Renal cortex interstitium (tissue), 15 donors: ENCODE measurements at places on chromosomes 5 and 9. TPM values are rescaled to one million over a fixed set of nuclear protein-coding genes. Genes with fewer than 3 reads are reported as not detected.
A peak's percentile ranks its signal among the peaks of the same experiment; 100 is the strongest.

ACER2 gene
- 9.5 TPM for polyA plus RNA-seq

B4GALT1 gene
- polyA plus RNA-seq: 154 TPM

DNA sequence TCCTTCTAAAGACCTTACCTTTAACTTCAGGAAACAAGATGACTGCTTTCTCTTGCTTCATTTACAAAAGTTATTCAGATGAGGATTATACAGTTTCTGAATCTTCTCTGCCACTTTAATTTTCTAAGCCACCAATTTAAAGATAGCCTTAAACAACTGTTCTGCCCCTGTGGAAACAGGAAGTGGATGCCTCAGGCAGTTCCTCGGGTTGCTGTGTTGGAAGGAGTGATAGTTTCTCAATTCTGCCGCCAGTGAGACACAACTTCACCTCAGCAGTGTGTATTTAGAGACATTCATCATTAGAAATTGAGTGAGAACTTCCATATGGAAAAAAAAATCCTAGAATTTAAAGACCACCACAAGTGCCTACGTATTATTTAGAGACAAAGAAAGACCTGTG lies 475.1 kb upstream of the WWC1 start:
- no peak for DNase-seq

RLN1 gene
- 0.82 TPM for polyA plus RNA-seq

GRCh38 chr9:100167915-100168654 lies 69.0 kb downstream of the INVS start:
- DNase-seq: no peak

- no peak for DNase-seq
Measured at GRCh38 chr9:133916159-133916541, 76.0 kb downstream of the VAV2 start.

DNA sequence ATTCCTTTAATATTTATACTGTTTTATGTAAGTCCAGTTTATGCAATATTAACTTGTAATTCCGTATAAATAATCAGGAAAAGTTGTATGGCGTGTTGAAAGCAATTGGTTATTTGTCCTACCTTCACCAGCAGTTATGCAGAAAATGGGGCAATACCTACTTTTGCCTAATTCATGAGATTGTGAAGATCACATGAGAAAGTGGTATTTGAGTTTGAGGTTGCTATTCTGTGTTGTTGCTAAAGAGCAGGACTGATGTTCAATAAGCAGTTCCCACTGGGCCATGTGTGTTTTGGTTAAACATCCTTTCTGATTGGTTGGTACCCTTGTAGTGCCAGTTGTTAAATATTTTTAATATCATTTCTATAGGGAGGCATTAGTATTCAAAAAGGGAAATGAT lies 3.2 kb downstream of the TGFBR1 start:
- DNase-seq: no peak

DNA sequence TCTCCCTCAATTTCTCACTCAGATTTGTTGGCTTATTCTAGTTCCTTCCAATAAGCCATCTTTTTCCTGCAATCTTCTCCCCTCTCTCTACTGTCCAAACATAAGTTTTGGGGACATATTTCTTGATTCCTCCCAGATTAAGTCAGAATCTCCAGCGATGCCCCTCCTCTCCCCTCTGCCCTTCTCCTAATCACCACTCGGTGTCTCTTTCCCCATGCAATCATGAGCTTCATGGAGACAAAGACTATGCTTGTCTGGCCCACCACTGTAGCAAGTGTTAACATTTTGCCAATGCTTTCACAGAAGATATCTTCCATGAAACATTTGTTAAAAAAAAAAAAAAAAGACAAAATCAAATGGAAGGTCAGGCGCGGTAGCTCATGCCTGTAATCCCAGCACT lies 42.4 kb downstream of the PDE6A start:
- DNase-seq: no peak

GRCh38 chr9:73065439-73065838 lies 86.2 kb upstream of the ANXA1 start:
- no peak for DNase-seq

SHLD3 gene
- 4.2 TPM for polyA plus RNA-seq

DNA sequence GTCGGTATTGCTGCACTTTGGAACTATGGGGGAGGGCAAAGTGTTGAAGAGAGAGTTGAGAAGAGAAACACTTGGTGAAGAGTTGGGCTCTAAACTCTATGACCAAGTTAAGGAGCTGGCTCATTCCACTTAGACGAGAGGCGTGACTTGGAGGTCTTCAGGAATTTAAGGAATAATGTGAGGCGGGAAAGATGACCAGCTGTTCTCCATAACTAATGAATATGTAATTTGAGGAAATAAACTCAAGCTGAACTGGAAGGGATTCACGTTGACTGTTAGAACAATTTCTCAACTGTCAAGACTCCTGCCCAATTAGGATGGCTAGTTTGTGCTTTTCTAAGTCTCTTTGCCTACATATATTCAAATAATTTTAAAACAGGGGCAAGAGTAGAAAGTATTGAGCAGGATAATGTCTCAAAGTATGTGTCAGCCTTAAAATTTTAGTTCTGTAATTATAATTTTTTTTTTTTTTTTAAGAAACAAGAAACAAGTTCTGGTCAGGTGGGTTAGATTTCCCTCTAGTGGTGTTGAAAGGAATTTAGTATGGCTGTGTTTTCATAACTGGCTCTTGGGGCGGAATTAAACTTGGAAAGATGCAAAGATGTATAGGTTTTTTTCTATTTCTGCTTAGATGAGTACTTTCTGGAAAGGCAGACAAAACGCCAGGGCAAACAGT lies 33.4 kb downstream of the TMEM252 start:
- peak; percentile 65 for DNase-seq

SPINK4 gene
- not detected for polyA plus RNA-seq

GRCh38 chr5:124057724-124058231 lies 545.8 kb downstream of the CSNK1G3 start:
- DNase-seq: no peak

IFNA13 gene
- not detected for polyA plus RNA-seq

SH3TC2 gene
- polyA plus RNA-seq: 0.23 TPM

DNA sequence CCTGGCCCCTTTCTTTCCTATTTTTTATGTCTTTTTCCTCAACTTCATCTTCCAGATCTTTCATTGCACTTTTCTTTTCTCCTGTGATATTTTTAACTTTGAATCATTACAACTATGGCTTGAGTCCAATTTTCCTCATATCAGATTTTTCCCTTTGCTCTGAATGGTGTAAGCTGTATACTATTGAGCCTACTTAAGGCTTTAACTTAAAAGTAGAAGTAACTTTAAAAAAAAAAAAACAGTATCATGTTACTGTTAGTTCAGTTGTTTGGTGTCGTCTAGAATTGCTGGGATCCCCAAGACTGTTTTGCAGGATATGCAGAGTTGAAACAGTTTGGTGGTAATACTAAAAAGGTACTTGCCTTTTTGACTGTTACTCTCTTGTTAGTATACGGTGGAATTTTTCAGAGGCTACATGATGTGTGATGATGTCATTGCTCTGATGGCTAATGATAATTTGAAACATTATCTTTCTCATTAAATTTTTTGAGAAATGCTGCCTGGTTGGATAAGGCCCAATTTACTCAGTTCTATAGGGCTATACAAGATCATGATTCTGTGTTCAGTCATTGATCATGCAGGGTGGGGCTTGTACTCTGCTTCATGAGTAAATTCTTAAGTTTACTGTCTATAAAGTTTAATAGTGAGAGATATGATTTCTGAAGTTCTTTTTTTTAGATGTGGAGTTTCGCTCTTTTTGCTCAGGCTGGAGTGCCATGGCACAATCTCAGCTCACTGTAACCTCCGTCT lies 8.8 kb downstream of the NAA35 start:
- DNase-seq: no peak

RGS7BP gene
- polyA plus RNA-seq: 7.2 TPM

PPP1R26 gene
- polyA plus RNA-seq: 29.7 TPM

- no peak for DNase-seq
Measured at GRCh38 chr9:34998266-34998665, 8.7 kb downstream of the DNAJB5 start.

- no peak for DNase-seq
Measured at GRCh38 chr5:68196876-68197275, 18.7 kb upstream of the PIK3R1 start.

- no peak for DNase-seq
Measured at GRCh38 chr9:80407220-80407619, 835.5 kb downstream of the TLE4 start.

- no peak for DNase-seq
Measured at GRCh38 chr5:111748304-111748763, 8.7 kb downstream of the NREP start.

- no peak for DNase-seq
Measured at GRCh38 chr9:26566141-26566540, 326.5 kb downstream of the CAAP1 start.

PALM2AKAP2 gene
- 8.9 TPM for polyA plus RNA-seq

GRCh38 chr5:13519131-13519530 lies 425.4 kb downstream of the DNAH5 start:
- DNase-seq: no peak

DNA sequence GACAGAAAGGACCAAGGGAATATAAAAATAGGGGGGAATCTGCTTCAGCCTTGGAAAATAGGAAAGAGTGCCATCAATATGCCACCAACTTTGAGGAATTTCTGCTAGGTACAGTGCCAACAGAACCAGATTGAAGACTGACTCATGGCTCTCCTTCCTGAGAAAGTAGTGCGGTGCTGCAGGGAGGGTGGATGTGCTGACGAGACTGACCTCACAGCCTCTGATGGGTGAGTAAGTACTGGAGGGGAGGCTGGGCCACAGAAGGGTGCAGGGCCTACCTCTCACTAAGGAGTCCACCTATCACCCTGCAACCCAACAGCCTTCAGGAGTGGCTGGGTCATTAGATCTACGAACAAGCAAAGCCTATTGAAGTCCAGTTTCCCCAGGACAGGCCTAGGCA lies 187.6 kb downstream of the GABBR2 start:
- DNase-seq: no peak

DNA sequence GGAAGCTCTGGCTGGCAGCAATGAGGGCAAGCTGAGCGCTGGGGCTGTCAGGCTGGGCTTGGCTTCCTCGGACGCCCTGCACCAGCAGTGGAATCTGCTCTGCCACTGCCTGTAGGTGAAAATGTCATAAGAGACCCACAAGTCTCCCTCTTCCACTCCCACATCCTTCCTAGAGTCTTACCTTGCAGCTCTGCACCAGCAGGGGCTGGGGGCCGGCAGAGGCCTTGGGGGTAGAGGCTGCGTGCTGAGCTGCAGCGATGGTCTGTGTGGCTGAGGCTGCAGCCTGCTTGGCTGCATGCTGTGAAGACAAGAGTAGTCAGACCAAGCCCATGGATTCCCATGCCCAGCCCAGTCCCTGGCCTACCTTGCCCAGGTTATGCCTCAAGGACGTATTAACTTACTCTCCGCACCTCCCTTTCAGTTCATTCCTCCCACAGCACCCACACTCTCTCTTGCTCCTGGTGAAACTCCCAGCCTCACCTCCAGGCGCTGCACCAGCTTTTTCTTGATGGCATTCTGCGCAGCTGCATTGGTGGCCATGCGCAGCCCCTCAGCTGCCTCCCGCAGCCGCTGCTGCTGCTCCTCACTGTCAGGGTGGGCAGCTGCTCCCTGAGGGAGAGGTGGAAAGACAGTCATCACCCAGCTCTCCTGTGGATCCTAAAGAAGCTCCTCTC lies 17.3 kb downstream of the TLN1 start:
- no peak for DNase-seq

DNA sequence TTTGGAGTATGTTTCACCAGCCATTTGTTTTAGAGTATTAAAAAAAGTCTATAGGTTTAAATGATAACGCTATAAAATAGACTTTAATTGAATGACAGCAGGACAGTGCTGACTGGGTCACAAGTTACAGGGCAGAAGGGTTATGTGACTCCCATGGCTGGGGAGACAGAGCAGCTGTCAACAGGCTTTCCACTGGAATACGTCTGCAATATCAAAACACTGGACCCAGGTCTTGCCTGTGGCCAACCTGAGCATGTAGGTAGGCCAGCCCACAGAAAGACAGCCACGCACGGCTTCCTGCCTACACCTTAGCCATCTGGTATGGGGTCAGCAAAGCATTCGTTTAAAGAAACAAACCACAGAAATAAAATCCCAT lies 80.7 kb downstream of the OTULIN start:
- DNase-seq: no peak

DNA sequence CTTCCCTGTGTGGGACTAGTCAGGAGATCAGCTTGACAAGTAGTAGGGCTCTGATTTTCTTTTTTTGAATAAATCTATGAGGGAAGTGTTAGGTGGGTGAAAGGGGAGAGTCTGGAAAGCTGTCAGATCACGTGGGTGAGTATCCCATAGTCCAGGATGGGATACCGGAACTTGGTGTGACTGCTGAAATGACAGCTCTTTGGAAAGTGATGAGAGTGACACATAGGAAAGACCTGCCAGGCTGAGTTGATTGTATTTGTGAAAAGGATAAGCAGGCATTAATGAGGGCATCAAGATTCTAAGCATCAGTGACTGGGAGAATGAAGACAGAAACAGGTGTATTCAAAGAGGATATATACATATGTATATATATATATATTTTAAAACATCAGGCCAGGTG lies 35.6 kb downstream of the ACTBL2 start:
- no peak for DNase-seq

SPOCK1 gene
- polyA plus RNA-seq: 8.3 TPM

- DNase-seq: no peak
Measured at GRCh38 chr5:154858972-154859871, 795 bp downstream of the CNOT8 start.

DNA sequence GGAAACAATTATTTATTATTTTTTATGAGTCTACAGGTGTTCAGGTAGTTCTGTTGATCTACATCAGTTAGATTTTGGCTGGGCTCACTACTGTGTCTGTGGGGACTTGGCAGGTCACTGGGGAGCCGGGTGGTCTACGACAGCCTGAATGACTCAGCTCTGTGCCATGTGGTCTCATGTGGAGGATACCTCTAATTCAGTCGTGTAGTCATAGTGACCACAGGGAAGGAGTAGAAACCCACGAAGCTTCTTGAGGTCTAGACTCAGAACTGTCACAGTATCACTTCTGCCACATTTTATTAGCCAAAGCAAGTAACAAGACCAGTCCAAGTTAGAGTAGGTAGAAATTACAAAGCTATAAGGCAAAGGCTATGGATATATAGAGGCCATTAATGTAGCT lies 64.7 kb upstream of the GRAMD2B start:
- no peak for DNase-seq

DPH7 gene
- 44.7 TPM for polyA plus RNA-seq

TTC23L gene
- polyA plus RNA-seq: 2.9 TPM

DENND1A gene
- 21.9 TPM for polyA plus RNA-seq

DNA sequence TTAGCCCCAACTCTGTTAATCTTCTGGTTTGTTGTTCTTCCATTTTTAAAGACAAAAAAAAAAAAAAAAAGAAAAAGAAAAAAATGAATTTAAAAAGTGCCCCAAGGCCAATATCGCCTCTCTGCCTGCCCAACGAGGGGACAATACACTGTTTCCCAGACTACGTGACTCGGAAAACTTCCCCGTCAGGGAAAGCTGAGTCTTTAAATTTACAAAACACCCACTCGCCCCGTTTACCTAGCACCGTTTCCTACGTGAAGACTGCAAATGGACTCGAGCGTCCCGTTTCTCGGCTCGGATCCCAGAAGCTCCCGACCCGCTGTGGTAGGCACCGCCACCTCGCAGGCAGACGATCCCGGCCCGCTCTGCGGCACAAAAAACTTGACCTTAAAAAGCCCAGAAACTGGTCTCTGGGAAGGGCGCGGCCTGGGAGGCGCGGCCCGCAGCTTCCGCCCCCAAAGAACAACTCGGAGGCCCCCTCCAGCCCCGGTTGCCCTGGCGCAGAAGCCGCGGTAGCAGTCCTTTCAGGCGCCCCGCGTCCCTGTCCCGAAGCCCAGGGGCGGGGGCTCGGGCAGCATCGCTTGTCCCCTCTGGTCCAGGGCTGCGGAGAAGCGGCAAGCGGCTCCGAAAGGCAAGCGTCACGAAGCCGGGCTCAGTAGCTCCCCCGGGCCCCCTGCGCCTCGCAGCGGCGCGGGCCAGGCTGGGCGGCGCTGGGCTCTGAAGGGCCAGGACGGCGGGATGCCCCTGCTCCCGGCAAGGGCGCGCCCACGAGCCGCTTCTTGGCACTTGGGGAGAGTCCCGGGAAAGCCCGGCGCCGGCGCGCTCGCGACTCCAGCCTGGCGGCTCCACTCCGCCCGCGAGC lies at the start of gene GCNT4:
GCNT4 (minus strand) TSS at position 367 of the 862 bp plus-strand sequence. CDS start 22,521 bp downstream, outside the sequence.
- DNase-seq: no peak
